ENCODE measurements at places on chromosomes 6 and 20.

DNA sequence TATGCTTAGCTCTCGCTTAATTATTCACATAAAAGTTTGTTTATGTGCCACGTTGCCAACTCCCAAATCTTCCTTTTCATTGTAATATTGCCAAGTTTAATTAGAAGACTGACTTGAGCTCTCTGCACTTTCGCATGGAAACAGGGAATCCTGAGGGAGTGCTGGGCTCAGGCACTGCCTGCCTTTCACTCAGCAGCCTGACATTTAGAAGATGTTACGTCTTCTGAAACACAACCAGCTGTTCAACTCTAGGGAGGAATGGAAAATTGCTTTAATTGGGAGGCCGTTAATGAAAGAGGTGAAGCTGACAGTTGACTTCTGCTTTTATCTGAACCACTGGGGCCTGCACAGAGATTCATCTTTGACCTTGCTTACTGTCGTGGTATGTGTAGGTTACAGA lies 77.4 kb upstream of the MTHFD1L start:
- no peak for DNase-seq

DNA sequence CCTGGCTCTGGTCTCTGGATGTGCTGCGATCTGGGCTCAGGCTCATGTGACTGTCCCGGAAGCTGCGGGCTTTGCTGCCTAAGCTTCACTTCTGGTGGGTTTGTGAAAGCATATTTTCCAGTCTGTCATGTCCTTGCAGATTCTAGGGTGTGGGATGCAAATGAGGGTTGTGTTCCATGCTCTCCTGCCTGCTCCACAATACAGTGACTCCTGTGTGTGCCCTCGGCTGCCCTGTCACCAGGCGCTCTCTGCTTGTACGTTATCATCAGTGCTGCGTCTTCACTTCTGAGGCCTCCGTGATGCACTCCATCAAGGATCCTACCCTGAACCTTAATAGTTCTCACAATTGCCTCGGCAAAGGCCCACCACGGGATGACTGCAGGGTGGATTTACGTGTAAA lies 84.2 kb downstream of the TTLL2 start:
- DNase-seq, result no peak

DNA sequence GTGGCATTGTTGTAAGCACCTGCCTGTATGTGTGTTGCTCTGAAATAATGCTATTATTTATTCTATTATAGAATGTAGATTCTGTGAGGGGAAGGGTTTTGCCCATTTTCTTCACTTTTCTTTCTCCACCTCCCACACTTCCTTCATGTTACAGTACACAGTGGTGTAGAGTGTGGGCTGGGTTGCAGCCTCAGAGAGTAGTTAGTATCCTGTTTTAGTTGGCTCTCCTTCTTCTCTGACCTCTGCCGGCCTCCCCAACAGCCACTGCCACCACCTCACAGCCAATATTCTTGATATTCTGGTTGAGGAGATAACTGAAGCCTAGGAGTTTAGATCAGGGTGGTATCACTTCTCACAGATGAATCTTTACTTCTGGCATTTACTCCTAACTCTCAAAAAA lies 143.4 kb downstream of the BCKDHB start:
- DNase-seq, result no peak

DNA sequence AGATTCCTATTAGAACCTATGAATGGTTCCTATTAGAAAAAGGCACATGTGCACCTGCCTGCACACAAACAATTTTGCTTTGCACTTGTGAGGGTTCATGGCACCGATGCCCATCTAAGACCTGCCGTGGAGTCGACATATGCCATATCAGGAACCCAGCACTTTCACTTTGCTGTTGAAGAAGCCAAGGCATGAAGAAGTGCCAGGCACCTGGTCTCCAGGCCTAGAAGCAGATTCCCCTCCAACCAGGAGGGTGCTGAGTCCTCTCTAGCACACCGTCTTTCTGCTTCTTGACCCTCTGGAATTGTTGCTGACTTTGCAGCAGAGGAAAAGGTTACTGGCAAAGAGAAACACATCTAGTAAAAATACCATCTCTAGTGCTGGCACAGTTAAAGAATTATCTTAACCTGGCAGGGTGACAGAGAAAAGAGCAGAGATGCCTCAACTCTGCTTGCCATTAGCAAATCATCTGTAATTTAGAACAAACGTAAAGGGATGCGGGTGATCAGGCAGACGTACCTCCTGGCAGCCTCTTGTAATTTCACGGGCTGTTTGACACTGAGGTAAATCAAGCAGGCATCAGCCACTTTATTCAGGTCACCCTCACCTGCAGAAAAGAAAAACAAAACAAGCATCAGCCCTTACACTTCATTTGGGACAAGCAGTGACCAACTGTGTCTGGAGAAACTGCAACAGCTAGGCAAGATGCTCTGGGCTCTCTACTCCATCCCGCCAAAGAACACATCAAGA lies 37.2 kb downstream of the TTI1 start:
- no peak for DNase-seq

- DNase-seq, result no peak
Observed at GRCh38 chr20:2798814-2799213, 1.6 kb downstream of the CPXM1 start.

GRCh38 chr6:144460327-144461095 lies 175.4 kb downstream of the UTRN start:
- no peak for DNase-seq

DNA sequence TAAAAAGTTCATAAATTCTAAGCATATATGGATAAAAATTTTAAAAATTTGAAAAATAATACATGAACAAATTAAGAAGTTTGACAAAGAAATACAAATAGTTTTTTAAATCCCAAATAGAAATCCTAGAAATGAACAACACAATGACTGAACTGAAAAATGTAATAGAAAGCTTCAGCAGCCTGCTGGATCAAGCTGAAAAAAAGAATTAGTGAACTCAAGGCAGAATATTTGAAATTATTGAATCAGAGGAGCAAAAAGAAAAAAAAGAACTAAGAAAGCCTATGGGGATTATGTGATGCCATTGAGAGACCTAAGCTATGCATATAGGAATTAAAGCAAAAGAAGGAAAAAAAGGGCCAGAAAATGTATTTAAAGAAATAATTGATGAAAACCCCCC lies 39.9 kb upstream of the TFB1M start:
- no peak for DNase-seq

DNA sequence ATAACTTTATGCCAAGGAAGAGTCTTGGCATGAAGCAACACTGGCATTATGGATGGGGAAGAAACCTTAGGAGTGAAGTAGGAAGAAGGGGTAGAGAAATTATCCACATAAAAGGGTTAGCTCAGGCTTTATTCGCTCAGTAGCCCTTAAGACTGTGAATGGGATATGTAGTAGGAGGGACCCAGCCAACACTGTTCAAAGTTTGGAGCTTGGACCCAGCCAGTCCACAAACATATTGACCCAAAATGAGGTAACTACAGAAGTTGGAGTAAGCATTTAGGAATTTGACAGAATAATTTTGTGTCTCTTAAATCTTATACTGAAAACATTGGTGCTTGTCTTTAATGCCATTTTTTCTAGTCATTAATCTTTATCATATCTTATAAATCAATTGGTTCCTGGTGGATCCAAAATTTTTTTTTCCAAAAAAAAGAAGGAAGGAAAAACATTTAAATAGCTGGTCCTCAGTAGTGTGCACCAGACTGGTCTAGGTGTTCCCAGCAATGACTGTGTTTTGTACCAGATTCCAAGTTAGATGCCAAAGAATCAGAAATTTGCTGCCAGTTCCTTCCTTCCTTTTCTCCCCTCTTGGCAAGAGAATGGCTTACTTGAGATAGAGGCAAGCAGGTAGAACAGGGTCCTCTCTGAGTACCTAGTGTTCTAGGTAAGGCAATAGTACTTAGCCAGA lies 451.8 kb upstream of the SOX4 start:
- DNase-seq, result no peak

DNA sequence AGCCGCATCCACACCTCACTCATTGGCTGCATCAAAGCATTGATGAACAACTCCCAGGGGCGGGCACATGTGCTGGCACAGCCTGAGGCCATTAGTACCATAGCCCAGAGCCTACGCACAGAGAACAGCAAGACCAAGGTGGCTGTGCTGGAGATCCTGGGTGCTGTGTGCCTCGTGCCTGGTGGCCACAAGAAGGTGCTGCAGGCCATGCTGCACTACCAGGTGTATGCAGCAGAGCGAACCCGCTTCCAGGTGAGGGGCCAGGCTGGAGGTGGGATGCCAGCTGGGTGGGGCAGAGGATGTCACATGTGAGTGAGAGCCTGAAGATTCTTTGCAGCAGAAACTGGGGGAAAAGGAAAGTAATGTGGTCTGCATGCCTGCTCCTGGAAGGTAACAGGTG lies 66.7 kb downstream of the MOCS1 start:
- DNase-seq, result no peak

GRCh38 chr6:37368961-37369320 lies 15.2 kb downstream of the RNF8 start:
- DNase-seq, result no peak

DNA sequence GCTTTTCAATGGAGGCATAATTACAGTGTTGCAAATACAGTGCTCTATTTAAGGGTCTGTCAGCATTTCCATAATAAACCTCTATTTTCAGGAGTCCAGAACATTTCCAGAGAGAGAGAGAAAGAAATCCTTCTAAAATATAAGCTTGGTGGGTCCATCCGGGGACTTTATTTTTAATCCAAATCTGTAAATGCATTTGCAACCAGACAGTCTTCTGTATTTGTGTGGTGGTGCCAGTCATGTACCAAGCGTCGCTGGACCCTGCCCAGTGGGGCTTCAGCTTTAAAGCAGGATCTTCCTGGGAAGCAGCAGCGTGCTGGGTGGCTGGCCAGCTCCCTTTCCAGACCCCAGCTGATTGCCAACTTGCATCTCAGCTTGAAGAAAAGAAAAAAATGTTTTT lies 256.5 kb upstream of the SUPT3H start:
- no peak for DNase-seq

GRCh38 chr6:93721386-93722048 lies 302.2 kb upstream of the EPHA7 start:
- no peak for DNase-seq

- DNase-seq, result peak; percentile 12
Observed at GRCh38 chr6:130029163-130029562, 10.8 kb downstream of the L3MBTL3 start.

DNA sequence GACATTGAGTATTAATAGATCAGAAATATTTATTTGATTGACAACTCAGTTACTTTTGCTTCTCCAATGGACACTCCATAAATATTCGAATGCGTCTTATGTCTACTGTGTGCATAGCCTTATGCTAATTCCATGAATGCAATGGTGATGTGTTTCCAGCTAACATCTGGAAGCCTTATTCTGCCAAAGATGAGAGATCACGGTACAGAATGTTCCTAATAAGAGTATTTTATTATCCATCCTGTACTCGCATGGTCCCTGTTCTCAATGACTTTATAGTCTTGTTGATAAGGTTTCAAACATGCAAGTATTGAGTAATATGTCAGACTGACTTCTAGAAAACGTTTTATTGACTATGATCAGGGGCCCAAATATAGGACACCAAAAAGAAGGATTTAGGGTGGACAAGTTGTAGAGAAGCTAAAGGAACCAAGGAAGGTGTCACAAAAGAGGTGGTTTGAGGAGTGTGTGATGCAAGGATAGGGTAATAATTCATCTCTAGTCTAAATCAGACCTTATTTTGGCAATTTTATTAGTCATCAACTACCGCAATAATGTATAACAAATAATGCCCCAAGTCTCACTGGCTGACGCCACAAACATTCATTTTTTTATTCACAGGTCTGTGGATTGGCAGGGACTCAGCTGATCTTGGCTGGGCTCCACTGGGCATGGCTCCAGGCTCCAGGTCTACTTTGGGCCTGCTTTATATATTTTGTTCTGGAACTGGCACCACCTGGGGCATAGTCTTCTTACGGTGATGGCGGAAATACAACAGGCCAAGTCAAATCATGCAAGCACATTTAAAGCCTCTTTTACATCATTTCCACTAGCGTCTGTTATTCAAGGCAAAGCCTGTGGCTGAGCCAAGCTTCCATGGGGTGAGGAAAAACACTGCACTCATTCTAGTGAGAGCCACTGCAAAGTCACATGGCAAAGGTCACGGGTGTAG lies 24.5 kb upstream of the CD83 start:
- DNase-seq, result no peak

DNA sequence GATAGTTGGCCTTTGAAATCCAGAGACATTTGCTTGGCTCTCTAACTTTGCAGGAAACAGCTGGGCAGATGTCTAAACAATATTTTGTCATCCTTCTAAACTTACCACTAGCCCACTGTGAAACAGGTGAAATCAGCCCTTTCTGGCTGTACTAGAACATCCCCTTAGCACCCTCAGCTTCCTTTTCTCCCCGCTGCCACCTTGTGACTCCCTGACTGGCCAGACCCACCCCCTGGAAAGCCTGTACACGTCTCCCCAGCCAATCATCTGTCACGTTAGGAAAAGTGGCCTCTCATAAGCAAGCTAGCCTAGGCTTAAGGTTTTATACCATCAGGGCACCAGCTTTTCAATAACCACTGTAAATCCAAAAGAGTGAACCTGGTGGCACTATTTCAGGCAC lies 88.6 kb upstream of the E2F3 start:
- DNase-seq, result no peak
